Fibroblast of villous mesenchyme (primary cell): ENCODE measurements at places on chromosomes 1 and 21. TPM values are rescaled to one million over a fixed set of nuclear protein-coding genes. Genes with fewer than 3 reads are reported as not detected.

Gene ATP6V1G3
- total RNA-seq: 0.43 TPM in 1 of 2 replicates, not detected in the other

Gene RGS5
- total RNA-seq: 2.2 and 4.8 TPM in 2 replicates

Gene CCDC27
- not detected in 2 replicates for total RNA-seq

Gene CHODL
- total RNA-seq: under 0.01 TPM in 2 replicates

Gene DDAH1
- total RNA-seq: 135 and 259 TPM in 2 replicates

Gene PRMT2
- total RNA-seq: 120 and 164 TPM in 2 replicates

Gene TCHHL1
- not detected in 2 replicates for total RNA-seq

DNA sequence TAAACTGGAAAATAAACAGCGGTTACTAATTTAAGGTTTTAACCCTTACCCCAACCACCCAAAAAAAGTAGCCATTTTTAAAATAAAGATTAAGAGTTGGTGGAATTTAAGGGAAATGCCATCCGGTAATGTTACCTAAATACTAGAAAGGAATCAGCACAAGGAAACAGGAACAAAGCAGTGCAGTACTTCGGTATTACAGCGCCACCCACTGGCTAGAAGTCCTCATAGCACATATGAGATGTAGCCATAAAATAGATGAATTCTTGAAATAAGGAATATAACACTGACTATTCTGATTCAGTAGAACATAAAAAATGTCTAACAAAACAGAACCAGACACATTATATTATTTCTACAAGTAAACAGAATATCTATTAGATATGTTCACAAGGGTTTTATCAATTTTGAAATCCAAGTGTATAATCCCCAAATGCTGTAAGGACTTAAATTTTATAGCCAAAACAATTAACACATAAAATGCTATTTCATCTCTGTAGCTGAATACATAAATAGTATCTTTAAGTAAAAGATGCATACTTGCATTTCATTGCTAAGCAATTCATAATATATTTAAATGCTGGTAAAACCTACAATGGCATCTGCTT, 58.8 kb downstream of the FRRS1 start:
- peak; percentile 68 for DNase-seq

DNA sequence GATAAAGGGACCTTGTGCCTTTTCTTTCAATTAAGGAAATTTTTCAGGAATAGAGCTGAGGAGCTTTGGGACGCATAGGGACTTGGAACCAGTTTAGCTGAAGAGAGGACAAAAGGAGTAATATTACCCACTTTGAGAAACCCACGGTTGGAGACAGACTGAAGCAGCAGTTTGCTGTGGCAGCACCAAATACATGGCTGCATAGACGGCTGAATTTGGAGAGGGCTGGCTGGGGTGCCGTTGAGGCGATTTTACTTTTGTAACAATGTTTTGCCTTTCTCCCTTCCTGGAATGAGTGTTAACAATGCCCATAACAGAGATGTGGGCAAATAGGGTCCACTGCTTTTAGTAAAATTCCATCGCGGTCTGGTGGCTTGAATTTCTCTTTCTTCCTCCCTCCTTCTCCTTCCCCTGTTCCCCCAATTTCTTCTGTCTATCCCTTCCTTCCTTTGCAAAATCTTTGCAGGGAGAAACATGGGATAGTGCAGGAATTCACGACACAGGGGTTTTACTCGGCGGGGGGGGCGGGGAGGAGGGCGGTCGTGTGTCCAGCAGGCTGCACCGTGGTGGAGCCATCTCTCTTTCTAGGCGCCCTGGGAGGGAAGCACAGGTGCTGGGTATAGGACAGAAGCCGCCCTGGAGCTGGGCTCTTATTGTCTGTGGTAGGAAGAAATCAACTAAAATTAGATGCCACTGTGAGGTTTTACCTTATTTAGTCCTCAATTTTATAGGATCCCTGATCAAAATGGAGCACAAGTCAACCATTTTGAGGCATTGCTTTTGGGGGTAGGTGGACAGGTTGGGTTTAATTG, 6.8 kb downstream of the LHX4 start:
- no peak for DNase-seq

DNA sequence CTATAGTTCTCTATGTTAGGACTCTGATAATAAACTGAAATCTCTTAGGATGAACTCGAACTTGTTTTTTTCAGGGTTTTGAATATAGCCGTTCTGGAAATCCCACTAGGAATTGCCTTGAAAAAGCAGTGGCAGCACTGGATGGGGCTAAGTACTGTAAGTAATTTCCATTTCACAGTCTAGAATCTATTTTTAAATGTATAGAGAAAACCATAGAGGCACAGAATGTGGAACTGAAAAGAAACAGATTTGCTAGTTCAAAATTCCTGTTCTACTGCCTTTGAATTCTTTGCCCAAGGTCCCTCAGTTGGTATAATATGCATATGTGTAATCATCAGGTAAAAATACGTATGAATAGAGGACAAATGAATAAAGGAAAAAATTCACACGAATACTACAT, 4.8 kb downstream of the CTH start:
- no peak for DNase-seq

- DNase-seq: no peak
These were observed 17.0 kb downstream of the RAB3GAP2 start for GRCh38 chr1:220255204-220255603.

DNA sequence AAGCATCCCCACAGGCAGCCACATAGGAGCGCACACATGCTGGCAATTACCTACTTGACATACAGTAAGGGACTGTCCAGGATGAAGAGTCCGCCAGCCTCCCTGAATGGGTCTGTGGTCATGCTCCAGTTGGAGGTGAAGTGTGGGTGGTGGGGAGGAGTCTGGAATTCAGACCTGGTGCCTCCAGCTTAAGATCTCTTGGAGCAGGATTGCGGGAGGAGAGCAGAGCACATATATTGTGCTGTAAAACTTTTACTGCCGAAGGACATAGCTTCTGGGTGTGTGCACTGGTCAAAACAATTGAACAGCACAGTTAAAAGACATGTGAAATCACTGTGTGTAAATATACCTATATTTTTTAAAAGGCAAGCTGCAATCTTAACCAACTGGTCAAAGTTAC, 17.9 kb downstream of the STK40 start:
- DNase-seq: no peak

DNA sequence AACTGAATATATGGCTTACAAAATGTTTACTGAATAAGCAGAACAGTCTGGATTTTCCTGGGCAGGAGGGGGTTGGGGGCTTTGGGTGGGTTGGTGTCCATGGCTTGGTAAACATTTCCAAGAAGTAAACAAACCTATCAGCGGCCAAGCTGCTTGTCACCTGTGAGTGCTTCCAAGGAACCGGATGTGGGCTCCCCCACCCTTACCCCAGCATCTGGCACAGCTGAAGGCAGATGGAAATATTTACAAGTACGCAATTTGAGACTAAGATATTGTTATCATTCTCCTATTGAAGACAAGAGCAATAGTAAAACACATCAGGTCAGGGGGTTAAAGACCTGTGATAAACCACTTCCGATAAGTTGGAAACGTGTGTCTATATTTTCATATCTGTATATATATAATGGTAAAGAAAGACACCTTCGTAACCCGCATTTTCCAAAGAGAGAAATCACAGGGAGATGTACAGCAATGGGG, at the start of gene CLCA1:
CLCA1 (plus strand) TSS at position 427 of the 477 bp plus-strand sequence; CDS start at position 472, 45 bp downstream.
- no peak for DNase-seq

DNA sequence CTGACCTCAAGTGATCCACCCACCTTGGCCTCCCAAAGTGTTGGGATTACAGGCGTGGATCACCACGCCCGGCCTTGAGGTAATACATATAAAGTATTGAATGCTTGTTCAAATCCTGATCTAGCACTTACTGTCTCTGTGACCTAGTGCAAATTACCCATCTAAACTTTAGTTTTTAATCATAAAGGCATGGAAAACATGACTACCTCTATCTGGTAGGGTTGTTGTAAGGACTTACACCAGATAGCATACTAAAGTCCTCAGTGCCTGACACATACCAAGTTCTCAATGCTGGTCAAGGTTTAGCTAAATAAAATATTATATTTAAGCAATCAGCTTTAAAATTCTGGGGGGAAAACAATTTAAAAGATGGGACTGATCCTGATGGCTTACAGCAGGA, 38.3 kb downstream of the RAB3GAP2 start:
- no peak for DNase-seq

DNA sequence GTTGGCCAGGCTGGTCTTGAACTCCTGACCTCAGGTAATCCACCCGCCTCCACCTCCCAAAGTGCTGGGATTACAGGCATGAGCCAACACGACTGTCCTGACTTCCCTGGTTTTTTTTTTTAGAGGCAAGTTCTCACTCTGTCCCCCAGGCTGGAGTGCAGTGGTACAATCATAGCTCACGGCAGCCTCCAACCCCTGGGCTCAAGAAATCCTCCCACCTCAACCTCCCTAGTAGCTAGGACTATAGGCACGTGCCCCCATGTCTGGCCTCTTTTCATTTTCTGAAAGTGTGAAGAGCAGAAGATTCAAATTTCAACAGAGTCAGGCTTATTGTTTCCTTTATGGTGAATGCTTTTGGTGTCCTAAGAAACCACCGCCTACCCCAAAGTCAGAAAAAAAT, 21.7 kb upstream of the SOX13 start:
- DNase-seq: no peak

DNA sequence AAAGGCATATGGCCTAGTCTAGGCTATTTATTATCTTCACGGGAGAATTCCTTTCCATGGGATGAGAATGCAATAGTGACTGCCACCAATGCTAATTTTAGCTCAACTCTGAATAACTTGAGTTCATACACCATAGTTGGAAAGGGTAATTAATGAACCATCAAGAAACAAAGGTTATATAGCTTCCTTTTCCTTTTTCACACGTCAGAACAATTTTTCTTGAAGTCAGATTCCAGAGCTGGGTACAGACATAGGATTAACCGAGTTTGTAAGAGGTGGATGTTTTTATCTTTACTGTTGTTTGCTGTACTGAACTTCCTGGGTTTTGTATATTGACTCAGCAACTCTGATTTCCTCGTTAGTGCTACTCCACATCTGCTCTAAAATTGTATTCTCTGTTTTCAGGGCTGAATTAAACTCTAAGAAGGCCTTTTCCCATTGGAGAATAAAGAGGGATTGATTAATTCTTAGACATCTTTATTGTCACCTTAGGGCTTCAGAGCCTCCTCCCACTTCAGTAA, 262.0 kb downstream of the NUF2 start:
- no peak for DNase-seq

DNA sequence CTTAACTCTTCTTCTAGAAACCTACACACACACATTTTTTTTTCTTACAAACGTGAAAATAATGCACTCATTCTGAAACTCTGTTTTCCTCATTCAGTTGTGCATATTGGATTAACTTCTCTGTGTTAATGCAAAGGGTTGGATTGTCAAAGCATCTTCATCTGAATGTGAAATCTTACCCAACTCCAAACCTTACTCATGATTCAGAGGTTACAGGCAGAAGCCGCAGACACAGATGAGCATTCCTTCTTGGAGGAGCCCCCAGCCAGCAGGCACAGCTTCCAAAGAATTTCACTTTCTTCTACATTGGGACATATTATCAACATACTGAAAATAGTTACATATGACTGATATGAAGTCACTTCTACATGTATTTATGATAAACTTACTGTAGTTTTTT, 15.7 kb downstream of the PATJ start:
- DNase-seq: peak; percentile 7

DNA sequence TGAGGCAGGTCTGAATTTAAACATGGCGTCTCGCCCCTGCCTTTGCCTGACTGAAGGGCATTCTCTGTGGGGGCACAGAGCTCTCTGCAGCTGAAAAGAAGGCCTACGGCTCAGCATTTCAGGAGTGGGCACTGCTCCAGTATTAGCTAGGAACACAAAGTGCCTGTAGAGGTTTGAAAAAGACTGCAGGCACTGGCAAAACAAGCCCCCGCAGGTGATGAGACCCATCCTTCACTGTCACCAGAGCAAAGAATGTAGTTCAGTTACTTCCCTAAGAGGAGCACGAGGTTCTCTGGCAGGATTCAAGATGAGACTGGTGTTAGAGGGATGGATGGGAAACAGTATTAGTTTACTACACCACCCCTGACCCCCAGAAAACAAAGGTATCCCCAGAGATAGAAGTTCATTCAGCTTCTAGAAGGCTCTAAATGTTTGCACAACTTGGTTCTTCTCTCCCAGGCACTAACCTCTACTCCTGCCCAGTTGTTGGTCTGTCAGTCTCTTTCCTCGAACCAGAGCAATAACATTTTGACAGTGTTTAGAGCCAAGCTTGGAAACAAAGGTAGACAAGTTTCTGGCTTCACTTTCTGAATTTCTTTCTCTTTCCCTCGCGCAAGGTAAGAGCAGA, 101.9 kb upstream of the KCNE2 start:
- DNase-seq: no peak

- no peak for DNase-seq
These were observed 332.7 kb upstream of the RUNX1 start for GRCh38 chr21:35381743-35382310.
